Activated CD4-positive, alpha-beta T cell treated with anti-CD3 and anti-CD28 coated beads, Interleukin-2, Interleukin-4, amounts not matched to agents 100 ng/mL and 50 ng/mL, durations not matched to agents 16 hours and 8 hours (primary cell): ENCODE measurements at places on chromosomes 12 and 14.

- no peak for DNase-seq
Measured at GRCh38 chr12:54035568-54036264, 2.9 kb downstream of the HOXC5 start.

DNA sequence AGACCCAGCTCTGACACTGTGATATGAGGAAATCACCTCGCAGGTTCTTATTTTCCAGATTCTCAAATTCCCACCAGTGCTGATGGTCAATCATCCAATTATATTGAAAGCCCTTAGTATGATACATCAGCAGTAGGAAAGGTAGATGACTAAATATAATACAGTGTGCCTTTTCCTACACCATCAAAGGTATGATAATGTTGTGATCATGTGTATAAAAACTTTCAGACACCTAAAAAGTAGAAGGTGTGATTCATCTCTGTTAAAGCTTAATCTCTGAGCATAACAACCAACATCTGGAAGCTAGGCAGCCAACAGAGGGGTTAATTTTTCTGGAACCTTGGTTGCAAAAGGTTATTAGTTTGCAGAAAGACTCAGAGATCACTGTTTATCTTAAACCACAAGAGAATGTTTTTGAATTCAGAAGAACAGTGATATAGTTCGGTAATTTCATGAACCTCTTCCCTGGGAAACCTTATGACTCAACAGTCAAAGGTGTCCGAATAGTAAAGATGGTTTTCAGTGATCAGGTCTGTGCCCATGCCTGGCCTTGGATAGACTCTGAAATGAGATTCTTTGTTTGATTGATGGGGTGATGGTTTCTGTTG lies 122.5 kb downstream of the ETV6 start:
- DNase-seq, result peak; percentile 66

- DNase-seq, result no peak
Measured at GRCh38 chr14:101934601-101935150, 29.7 kb upstream of the DYNC1H1 start.

- no peak for DNase-seq
Measured at GRCh38 chr12:132571051-132571450, 39.3 kb downstream of the LRCOL1 start.

DNA sequence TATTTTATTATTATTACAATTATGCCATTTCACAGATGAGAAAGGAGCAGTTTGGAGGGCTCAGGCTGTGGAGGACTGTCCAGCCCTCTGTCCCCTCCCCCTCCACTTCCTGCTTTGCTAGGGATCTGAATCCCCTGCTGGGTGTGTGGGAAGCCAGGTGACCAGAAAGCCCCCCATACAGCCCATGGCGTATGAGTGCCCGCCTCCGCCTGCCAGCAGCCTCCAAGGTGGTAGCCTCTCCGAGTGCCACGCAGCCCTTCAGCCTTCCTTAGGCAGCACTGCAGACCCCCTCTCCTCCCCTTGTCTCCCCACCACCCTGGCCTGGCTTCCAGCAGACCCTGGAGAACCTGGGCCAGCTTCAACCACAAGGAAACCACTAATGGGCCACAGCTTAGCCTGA lies 12.6 kb downstream of the DTX1 start:
- DNase-seq, result no peak

- no peak for DNase-seq
Measured at GRCh38 chr12:13193505-13194231, 2.9 kb upstream of the EMP1 start.

- no peak for DNase-seq
Measured at GRCh38 chr12:108098374-108098773, 30.7 kb upstream of the WSCD2 start.

GRCh38 chr12:95648990-95649791 lies 97.9 kb upstream of the USP44 start:
- DNase-seq, result no peak

GRCh38 chr12:2944401-2945047 lies 14.7 kb upstream of the TEAD4 start:
- peak; percentile 50 for DNase-seq

DNA sequence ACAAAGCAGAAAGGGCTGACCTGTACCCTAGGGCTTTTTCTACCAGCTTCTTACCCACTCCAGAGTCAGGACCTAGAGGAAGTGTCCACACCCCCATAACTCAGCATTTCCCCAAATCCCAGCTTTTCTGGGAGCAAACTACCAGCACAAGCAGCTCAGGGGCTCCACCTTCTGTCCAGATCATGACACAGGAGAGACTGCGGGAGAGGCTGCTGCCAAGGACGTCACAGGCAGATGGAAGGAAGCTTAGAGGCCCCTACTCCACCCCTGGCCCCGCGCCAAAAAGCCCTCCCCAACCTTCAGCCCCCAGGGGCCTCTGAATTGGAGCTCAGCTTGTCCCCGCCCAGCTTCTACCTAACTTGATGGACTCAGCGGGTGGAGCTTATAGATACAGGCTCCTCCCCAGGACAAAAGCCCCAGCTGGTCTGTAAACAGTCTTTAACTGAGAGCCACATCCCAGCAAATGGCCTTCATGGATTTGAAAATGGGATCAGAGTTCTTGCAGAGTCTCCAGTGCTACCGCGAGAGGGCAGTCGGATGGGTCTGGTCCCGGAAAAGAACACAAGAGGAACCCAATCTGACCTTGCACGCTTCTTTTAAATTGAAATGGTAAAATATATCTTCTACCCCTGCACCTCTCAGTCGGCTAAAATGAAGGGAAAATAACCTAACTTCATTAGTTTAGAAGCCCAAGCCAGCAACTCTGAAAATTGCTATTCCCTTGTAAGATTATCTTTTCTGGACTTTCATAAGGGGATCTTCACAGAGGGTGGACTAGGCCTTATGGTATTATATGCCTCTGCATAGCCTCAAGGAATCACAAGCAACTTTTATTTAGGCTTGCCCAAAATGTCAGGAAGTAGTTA lies 6.8 kb upstream of the BAZ2A start:
- peak; percentile 90 for DNase-seq

- no peak for DNase-seq
Measured at GRCh38 chr12:106790020-106790419, 15.5 kb downstream of the RIC8B start.

DNA sequence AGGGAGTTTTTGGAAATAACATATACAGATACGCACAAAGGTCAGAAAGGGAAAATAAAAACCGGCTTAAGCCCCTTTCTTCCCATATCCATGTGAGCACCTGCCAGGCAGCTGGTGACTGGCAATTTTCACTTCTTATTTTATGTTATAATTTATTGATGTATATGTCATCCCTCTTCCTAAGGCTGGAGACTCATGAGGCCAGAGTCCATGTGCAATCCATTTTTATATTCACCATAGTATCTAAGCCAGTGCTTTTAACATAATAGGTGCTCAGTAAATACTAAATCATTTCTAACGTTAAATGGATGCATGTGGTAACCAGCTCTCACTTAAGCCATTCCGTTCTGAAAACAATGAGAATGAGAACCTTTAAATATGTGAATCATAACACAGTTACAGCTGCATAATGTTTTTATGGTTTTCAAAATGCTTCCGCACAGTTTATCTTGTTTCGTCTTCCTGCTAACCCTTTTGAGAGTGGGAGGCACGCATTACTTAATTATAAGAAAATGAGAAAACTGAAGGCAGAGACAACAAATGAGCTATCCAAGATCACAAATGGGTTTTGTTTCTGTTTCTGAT lies 178.3 kb downstream of the CACNA1C start:
- no peak for DNase-seq
